ENCODE measurements at places on chromosomes 2 and 18. TPM values are rescaled to one million over a fixed set of nuclear protein-coding genes. Genes with fewer than 3 reads are reported as not detected.

DNA sequence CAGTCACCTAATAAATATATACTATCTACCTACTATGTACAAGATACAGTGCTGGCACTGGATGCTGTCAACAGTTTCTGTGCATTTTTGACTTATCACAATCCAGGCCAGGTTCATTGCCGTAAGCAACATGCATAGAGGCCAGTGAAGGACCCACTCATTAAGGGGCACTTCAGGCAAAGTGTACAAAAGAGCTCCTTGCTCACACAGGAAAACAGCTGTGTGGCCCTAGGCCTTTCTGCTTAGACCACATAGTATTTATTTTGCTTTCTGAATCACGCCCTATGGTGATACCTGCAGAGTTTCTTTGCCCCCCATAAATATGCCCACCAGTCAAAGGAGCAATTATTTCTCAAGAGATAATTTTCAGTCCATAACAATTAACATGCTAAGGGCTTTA lies 39.6 kb upstream of the STAT4 start:
- DNase-seq = no peak

GRCh38 chr2:237859533-237860272 lies at the start of gene RAMP1:
TSS of gene RAMP1 (plus strand) at chr2:237859623. CDS start at chr2:237859676, 53 bp downstream.
- DNase-seq = no peak

DNA sequence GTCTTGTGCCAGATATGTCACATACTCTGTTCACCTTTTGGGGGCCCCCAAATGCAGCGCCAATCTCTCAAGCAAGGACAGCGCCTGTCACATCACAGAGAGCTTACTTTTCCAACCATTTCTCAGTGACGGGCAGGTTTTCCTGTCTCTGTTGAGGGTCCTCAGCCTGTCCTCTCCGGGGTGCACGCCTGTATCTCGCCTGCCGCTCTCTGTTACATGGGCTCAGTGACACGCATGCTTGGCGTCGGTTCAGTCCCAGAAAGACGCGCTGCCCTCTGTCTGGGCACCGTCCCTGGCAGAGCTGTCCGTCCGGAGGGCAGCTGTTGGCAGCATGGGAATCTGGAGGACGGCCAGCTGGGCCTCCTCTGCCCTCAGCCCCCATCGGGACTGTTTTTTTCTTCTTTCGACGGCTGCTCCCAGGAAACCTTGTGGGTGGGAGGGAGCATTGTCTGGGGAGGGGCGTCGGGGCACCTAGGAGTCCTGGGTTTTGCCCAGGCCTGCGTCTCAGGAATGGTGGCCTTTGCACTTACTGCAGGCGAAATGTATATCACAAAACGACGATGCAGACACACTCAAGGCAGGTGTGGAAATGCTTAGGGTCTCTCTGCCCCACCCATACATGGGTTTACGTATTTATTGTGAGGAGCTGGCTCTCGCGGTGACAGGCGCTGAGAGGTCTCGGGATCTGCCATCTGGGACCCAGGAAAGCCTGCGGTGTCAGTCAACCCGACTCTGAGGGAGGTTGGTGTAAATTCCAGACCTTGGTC lies 30.9 kb downstream of the RTP5 start:
- DNase-seq = no peak

DNA sequence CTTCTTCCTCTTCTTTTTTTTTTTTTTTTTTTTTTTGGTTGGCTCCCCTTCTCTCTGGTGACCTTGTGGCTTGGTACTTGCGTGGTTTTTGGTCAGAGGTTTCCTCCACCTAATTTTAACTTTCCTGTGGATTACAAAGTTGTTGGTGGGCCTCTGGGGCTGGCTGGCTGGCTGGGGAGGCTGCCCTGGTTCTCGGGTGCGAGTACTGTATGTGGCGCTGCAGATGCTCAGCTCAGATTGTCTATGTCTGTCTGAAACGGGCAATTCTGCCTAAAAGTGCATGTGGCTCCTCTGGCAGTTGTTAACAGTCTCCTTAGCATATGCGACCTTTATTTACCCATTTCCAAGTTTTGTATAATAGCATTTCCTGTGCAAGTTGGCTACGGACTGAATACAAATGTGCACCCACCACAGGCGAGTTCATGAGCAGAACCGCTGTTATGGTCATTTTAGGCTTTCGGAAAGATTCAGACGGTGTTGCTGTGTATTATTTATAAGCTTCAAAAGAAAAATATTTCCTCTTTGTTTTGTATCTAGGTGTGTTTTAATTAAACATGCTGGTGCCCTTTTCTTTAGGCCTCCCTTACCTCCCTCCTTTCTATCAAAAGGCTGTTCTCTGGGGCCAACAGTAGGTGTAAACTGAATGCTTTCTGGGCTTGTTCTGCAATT lies 4.4 kb downstream of the TBR1 start:
- DNase-seq = no peak

The WNT10A gene
- 14.9 TPM for total RNA-seq

GRCh38 chr2:181051861-181052522 lies 71.6 kb downstream of the UBE2E3 start:
- no peak for DNase-seq

DNA sequence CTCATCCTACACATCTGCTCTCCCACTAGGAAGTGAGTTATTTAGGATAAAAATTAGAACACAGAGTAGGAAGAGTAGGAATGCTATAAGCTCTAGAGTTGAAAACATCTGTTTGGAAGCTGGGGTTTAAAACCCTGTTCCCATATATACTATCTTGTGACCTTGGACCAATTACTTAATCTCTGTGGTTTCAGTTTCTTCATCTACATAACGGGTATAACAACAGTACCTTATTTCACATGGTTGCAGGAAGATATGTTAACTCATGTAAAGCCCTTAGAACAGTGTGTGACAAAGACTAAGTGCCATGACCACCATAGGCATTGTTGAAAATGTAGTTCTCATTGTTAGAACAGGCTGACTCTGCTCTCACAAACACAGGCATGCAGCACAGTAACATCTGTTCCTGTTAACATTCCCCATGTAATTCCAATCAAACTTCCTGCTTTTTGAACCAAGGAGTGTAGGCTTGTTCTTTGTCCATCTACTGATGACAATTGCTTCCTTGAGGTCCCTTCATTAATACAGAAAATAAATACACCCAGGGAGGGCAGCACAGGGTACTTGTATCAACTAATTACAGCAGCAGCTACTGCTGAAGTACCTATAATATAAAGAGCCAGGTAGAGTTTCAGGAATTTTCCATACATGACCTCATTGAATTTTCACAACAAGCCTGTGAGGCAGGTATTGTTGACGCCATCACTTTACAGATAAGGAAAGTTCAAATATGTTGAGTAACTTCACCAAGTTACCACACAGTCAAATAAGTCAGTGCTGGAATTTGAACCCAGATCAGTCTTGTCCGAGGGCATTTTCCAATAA lies 204.2 kb downstream of the L3MBTL4 start:
- no peak for DNase-seq

The TRABD2A gene
- 3.1 TPM for total RNA-seq

DNA sequence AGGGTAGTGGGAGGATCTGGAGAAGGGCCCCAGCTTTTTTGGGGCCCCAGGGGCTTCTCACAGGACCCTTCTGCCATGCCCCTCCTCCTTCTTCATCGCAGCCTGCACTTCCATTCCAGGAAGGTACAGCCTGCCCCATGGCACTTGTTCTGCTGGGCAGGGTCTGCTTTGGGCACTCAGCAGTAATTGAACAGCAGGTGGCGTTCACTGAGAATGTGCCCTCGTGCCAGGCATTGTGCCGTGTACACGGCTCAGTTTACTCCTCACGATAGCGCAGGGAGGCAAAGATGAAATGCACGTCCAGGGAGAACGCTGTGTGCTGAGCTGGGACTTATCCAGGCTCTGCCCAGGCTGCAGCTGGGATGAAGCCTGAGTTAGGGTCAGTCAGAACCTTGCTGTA lies 54.8 kb upstream of the ASB18 start:
- no peak for DNase-seq

DNA sequence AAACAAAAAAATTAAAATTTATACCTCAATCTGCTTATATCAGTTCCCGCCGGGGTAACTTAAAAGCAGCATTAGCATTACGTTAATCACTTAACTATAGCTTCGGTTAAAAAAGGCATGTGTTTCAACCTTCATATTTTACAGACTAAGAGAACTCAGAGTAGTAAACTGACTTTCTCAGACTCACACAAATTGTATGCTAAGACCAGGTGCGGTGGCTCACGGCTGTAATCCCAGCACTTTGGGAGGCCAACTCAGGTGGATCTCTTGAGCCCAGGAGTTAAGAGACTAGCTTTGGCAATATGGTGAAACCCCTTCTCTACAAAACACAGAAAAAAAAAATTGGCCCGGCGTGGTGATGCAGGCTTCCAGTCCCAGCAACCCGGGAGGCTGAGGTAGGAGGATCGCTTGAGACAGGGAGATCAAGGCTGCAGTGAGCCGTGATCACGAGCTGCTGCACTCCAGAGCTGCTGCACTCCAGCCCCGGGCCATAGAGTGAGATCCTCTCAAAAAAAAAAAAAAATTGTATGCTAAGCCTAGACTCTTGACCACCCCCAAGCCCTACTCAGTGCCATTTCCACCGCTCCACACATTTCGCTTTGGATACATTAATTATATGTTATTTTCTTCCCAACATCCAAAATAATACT lies 2.4 kb downstream of the HNRNPLL start:
- DNase-seq = no peak

GRCh38 chr2:230254152-230254881 lies 28.8 kb downstream of the SP140 start:
- DNase-seq = no peak

DNA sequence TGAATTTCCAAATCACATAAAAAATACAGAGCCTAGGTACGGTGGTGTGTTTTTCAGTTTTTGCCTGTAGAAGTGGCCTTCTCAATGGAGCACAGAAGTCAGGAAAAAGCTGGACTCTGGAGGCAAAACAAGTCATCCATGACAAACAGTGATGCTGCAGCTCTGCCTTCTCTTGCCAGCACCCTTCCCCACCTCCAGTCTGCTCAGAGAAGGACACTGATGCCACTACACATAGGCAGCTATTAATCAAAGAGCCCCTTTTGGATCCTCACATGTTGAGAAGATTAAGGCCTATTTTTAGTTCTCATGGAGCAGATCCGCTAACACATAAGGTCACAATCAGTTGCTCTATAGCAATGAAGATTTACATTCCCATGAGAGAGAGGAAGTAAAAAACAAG lies 181.6 kb upstream of the GALNT5 start:
- no peak for DNase-seq

The CYBRD1 gene
- total RNA-seq = 0.64 TPM

The DSG1 gene
- not detected for total RNA-seq

DNA sequence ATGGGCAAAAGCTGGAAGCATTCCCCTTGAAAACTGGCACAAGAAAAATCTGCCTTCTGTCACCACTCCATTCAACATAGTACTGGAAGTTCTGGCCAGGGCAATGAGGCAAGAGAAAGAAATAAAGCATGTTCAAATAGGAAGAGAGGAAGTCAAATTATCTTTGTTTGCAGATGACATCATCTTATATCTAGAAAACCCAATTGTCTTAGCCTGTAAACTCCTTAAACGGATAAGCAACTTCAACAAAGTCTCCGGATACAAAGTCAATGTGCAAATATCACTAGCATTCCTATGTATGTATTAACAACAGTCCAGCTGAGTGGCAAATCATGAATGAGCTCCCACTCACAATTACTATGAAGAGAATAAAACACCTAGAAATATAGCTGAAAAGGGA lies 1579.3 kb downstream of the SUCLG1 start:
- no peak for DNase-seq

GRCh38 chr2:240904216-240905175 lies 1.6 kb upstream of the CROCC2 start:
- DNase-seq = no peak

DNA sequence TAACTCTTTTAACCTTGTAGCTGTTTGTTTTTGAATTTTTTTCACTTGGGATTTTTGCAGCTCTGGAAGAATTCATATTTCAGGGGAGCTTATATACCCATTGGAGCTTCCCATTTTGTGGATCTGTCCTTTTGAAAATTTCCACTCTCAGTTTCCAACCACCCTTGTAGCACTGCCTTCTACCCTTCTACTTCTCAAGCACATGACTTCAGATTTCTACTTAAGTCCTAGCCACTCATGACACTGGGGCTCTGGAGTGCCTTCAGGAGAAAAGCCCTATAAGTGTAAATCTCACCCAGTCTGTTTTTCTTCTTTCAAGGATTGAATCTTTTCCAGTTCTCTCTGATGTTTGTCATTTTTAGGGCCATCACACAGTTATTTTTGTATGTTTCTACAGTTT lies 283.7 kb upstream of the KCNH7 start:
- no peak for DNase-seq

DNA sequence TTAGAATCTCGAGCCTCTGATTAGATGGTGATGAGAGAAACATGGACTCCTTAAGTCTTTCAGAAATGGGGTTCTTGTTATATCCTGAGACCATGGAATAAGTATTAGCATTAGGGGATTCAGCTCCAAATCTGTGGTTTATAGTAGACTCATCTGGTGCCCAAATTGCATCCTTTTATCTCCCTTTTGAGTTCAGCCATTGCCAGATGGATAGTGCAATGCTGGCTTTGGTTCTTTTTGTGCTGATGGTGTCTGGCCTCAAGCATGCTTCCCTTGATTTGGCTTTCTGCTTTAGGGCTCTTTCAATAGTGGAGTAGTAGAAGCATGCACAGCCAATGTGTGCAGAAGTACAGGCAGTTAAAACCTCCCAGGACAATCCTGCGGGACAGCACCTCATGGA lies 306.4 kb downstream of the TSN start:
- DNase-seq = no peak

The SPATA3 gene
- total RNA-seq = not detected

DNA sequence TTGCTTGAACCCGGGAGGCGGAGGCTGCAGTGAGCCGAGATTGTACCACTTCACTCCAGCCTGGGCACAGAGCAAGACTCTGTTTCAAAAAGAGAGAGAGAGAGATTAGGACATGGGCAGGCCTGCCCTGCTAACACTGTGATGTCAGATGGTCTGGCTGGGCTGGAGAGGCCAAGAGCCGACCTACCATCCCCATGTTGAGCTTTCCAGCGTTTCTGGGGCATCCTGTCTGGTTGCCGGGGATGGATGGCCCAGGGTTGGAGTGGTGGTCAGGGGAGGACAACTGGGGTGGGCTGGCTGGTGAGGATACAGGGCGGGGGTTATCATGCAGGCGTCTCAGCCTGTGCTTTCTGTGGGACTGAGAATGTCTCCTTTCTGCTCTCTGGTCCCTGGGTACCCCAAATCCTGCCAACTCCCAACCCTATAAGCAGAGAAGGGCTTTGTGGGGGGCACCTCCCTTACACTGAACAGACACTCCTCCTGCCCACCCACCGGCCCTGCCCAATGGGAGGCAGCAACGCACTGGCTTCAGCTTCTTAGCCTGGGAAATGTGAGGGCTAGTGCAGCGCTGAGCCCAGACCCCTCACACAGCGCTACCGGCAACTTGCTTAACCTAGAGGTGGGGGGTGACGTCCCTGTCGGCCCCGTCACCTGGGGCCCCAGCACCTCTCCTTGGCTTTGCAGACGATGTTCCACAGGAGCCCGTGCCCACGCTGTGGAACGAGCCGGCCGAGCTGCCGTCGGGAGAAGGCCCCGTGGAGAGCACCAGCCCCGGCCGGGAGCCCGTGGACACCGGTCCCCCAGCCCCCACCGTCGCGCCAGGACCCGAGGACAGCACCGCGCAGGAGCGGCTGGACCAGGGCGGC lies 5.4 kb downstream of the SNORC start:
- DNase-seq = no peak

All from HT-29 (cell line).